ENCODE measurements at places on chromosomes 3 and 15.

- DNase-seq: no peak
These were observed 35.2 kb upstream of the GREM1 start for GRCh38 chr15:32682569-32682968.

DNA sequence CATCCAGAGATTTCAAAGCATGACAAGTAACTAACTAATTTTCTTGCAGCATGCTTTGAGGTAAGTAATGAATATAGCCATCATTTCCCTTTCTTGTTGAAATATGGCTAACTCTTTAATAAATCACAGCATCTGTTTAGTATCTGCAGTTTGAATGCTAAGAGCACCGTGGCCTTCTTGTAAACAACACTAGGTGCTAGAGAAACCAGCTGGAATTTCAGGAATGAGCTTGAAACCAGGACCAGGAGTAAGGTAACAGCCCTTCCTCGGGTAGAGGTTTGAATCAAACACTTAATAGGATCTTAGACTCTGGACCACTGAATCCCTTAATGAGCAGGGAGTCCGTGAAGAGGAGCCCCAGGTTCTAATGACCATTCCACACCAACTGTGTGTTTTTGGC is 13.6 kb downstream of the CALML4 start:
- no peak for DNase-seq

DNA sequence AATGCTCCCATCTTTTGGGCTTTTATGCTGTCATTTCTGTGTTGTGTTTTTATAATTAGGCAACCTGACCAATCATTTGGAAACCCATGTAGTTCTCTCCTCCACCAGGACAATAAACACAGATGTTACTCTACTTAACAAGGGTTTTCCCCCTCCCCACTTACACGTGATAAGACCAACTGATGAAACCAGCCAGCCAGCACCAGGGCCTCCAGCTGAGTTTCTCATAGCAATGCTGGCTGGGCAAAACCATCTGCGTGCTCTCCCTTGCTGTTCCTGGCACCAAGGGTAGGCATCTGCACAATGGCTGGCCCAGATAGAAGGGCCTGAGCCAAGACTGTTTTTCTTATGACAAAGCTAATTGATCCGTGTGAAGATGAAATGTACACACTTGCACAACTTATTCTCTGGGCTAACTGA is 310.4 kb downstream of the PLCL2 start:
- DNase-seq: no peak

- DNase-seq: no peak
These were observed 55.0 kb upstream of the NR2E3 start for GRCh38 chr15:71755092-71755970.

GRCh38 chr15:69181424-69181823 is 21.0 kb downstream of the GLCE start:
- no peak for DNase-seq

DNA sequence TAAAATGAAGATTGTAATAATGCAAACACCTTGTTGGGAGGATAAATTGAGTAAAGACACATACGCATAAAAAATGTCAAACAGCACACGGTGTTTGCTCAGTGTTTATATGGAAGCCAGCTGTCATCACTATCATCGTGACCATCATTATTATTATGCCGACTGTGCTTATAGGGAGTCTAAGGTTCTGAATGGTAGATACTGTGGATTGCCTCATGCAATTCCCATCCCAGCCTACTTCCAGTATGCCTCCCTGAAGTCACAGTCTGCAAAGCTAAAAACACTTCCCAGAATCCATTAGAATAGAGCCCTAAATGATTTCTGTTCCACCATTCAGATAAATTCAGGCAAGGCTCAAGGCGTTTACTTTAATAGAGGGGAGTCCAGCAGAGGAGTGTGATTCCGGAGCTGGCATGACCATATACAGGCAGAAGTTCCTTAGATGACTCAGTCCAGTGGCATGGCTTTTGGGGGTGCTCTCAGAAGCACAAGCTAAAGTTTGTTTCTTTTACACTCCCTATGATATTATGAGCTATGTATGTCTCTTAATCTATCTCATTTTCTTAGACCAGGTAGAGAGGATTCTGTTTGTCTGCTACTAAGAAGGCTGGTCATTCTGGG is 148.7 kb downstream of the MEX3B start:
- DNase-seq: no peak

DNA sequence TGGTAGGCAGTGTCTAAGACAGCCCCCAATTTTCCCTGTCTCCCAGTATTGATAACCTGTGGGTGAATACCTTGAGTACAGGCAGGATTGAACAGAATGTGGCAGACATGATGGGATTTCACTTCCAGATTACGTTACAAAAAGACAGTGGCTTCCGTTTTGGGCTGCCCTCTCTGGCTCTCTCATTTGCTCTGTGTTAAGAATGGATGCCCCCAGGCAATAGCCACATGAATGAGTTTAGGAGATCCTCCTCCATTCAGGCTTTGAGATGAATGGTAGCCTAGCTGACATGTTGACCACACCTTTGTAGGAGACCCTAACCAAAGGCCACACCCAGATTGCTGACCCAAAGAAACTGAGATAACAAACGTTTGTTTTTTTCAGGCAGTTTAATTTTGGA is 34.3 kb downstream of the UBXN7 start:
- DNase-seq: no peak

Measured in stimulated activated CD8-positive, alpha-beta memory T cell treated with anti-CD3 and anti-CD28 coated beads, Interleukin-7, amount 100 ng/mL, for 4 hours (primary cell).